Nucleus accumbens (tissue), 56 donors: ENCODE measurements at places on chromosomes 7 and 10.

DNA sequence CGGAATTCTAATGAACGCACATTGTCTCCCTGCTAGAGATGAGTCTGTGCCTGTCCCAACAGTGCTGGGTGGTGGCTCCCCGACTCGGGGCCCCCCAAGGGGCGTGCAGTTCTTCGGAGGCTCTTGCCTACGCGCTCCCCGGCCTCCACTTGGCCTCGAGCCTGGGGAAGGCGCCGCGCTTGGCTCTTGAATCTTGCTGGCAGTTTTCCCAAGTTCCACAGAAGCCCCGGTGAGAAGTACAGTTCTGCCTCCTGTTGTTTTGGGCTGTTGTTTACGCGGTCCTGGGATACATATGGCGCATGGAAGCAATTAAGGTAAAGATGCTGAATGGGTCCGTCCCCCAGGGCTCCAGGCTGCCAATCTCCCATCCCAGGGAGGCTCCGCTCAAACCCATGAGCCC, 32.6 kb upstream of the UNCX start:
- no peak for DNase-seq

- DNase-seq: no peak
Measured at GRCh38 chr7:135843214-135843613, 94.6 kb upstream of the FAM180A start.

DNA sequence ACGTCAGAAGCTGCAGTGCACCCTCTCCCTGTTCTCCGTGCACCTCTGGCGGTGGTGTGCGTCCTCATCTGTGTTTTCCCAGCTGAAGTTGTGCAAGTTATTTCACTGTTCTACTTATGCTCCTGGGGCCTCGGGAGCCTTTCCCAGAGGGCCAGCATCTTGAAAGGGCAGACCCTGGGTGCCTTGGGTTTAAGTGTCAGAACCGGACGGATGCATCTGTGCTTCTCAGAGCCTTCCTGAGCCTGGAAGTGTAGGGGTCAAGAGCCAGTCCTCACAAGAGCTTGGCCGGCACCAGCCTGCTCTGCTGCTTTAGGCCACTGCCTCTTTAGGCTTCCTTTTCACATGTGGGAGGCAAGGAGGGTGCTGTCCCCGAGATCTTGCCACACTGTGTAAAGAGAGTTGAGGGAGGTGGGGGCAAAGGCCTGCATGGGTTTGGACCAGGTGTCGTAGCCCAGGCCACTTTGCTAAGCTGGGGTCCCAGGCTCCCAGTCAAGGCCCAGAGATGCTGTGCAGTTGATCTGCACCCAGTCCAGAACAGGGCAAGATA, 128.9 kb upstream of the NPS start:
- DNase-seq: no peak

DNA sequence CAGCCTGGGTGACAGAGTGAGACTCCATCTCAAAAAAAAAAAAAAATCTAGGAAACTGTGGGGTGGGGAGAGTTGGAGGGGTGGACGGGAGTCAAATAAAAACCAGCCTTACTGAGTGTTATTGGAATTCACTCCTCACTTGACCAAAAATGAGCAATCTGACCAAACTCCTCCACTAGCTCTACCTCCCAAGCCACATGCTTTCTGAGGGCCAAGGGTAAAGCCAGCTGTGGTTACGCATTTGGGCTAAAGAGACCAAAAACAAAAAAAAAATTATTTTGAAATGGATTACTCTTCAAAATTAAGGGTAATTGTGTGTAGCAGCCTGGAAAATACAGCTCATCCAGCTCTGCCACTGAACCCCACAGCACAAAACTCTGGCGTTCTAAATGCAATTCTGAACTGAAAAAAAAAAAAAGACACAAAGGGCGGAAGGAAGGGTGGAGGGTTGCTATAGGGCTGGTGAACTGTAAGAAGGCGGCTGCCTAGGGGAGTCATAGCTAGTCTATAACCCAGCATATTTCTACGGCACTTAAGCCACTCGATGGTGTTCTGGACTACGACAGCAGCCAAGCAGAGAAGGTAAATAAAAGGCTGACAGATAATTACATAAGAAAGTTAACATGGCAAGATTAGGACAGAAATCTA, 7.8 kb downstream of the ELMO1 start:
- DNase-seq: no peak

DNA sequence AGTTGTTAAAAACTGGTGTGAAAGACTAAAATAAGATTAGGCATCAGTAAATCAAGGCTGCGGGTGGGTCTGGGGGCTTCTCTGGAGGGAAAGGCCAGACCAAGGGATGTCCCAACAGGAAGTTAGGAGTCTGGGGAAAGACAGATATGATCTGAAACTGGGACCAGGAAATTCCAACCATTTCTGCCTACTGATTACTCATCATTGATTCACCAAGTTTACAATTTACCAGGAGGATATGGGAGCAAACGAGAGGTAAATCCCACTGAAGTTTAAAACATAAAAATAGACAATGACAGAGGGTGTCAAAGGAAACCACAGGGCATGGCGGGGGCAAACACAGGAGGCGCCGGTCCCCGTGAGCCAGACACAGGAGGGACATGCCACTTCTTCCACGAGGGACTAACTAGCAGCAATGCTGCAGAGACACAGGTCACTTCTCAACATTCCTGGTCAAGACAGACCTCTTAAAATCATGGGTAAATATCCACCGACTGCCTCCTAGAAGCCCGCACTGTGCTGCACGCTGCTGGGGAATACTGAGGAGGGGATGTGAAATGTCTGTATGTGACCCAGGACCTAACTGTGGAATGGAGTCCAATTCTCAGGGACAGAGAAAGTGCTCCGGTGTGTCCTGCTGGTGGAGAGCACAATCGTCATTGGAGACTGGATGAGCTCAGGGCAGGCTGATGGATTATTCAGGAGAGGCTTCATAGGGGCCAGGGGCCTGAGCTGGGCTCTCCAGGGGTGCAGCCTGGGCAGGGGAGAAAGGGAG, 153.4 kb upstream of the KLF14 start:
- DNase-seq: no peak

DNA sequence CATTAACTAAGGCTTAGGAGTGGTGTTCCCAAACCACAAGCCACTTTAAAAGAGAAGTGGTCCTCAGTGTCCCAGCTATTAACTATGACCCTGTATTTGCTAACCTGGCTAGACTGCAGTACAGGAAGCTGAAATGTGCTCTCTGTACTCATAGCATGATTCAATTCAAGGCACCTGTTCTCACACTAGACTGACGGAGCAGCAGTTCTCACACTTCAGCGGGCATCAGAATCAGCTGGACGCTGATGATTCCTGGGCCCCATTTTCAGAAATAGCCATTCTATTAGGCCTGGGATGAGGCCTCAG, 24.5 kb upstream of the MSRB2 start:
- DNase-seq: no peak

DNA sequence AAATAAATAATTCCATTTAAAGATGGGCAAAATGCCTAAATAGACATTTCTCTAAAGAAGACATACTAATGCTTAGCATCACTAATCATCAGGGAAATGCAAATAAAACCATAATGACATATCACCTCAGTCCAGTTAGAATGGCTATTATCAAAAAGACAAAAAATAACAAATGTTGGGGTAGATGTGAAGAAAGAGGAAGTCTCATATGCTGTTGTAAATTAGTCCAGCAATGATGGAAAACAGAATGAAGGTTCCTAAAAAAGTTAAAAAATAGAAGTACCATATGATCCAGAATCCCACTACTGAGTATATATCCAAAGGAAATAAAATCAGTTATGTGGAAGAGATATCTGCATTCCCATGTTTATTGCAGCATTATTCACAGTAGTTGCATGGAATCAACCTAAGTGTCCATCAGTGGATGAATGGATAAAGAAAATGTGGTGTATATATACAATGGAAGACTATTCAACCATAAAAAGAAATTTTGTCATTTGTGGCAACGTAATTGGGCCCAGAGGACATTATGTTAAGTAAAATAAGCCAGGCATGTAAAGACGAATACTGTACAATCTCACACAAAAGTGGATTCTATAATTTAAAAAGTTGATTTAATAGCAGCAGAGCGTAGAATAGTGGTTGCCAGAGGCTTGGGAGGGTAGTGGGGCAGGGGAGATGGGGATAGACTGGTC, 52.0 kb downstream of the TCAF1 start:
- no peak for DNase-seq

GRCh38 chr10:102275343-102275742, 30.0 kb downstream of the GBF1 start:
- DNase-seq: no peak

GRCh38 chr7:123305840-123306375, 106.1 kb upstream of the SLC13A1 start:
- no peak for DNase-seq

DNA sequence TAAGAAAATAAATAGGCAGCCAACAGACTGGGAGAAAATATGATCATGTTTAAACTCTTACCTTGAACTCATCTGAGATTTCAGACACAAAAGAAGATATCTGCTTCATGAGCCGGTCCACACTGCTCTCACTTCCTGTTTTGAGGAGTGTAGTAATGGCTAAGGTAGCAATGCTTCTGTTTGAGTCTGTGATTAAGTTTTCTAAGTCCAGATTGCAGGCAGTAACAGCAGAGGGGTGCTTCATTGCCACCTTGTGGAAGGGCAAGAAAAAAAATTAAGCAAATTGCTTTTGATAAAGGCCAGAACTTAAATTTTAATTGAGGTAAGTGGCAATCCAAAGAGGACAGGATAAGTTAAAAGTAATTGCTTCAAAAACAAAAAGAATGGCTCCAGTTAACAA, 69.1 kb downstream of the MEST start:
- DNase-seq: no peak

- no peak for DNase-seq
Measured at GRCh38 chr7:33444511-33444910, 315.1 kb downstream of the BBS9 start.

GRCh38 chr7:134458341-134458805, 527 bp downstream of the AKR1B1 start:
- DNase-seq: peak; percentile 70

DNA sequence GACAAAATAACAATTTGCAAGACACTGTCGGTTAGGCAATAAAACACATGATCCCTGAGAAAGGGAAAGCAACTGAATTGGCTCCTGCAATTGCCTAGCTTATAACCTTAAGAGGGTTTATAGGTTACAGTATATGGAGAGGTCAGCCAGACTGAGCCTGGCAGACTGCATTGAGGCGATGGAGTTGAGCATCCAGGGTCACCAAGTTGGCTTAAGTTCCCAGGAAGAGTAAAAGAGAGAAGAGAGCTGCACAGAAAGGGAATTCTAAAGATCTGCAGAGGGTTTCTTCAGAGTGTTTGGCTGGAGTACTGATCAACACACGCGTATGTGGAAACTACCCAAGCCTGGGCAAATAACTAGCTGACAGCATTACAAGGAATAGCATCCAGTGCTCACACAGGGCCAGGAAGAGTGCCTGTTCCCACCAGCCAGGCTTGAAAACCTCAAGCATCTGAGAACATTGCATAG, 11.2 kb downstream of the ANKMY2 start:
- no peak for DNase-seq

GRCh38 chr7:94590526-94591162, 65.3 kb downstream of the SGCE start:
- DNase-seq: no peak

GRCh38 chr10:85936161-85936560, 430.4 kb downstream of the GRID1 start:
- no peak for DNase-seq

GRCh38 chr10:128095753-128096469, 30.3 kb downstream of the MKI67 start:
- no peak for DNase-seq

DNA sequence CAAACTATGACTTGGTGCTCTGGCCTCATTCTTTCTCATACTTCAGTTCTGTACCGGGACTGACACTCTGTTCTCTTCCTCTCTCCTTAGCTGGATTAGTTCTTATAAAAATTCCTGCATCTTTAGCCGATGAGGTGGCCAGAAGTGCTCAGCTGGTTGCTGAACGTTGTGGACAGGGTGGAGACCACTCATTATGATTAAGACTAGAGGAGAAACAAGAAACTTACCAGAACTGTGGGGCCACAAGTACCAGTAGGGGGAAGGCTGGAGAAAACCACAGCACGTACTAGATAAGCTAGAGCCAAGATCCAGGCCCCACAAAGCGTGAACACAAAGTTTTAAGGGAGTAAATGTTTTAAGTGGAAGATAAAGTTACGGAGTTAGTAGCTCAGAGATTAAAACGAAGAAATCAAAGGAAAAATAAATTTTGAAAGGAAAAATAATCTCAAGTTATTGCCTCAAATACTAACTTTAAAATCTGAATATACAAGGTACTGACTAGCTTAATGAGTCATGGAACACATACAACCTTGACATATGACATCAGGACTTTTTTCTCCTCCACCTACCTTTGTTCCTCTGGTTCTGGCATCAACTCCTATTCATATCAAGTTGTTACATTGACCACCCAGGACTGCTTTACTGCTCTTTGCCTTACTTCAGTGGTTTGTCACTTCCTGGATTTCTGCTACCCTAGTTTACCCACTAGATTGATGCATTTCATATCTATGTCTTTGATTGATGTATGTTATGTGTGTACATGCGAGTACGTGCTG, 469.0 kb downstream of the TFEC start:
- DNase-seq: no peak

DNA sequence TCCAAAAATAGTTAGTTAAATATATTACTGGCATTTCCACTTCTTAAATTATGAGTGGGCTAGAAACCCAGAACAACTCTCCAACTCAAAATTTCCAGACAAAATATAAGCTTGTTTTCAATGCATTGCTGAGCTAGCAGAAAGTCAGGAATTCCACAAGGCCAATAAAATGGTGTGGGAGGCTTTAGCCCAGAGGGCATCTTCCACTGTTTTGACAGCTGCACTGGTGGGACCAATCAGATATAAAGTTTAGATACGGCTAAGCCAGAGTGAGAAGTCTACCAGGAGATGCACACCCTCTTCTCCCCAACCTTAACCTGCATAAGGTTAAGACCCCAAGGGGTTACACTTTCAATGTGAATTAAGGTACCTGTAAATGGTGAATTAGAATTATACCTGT, 76.6 kb downstream of the AMPH start:
- DNase-seq: no peak

GRCh38 chr10:6058682-6059475, 3.3 kb downstream of the IL2RA start:
- DNase-seq: no peak

GRCh38 chr7:130896051-130896881, 162.3 kb upstream of the KLF14 start:
- DNase-seq: no peak

GRCh38 chr10:2460812-2461211, 606.5 kb upstream of the PFKP start:
- DNase-seq: no peak

- DNase-seq: no peak
Measured at GRCh38 chr10:58590152-58590840, 77.6 kb downstream of the BICC1 start.

DNA sequence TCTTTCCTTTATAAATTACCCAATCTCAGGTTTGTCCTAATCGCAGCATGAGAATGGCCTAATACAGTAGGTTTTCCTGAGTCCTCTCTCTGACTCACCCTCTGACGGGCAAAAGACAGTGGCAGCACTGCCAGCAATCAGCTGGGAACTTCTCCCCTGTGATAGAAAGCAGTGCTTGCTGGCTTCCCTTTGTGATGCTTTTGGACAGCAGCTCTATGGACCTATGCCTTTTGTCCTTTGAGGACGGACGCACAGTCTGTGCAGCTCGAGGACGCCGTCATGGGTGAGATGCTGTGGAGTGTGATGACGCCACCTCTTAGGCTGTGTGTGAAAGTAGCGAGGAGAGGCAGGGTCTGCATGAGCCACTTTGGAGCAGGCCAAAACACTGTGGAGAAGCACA, 68.8 kb downstream of the KIAA1217 start:
- DNase-seq: no peak
